ENCODE measurements at places on chromosomes 2 and 18.

DNA sequence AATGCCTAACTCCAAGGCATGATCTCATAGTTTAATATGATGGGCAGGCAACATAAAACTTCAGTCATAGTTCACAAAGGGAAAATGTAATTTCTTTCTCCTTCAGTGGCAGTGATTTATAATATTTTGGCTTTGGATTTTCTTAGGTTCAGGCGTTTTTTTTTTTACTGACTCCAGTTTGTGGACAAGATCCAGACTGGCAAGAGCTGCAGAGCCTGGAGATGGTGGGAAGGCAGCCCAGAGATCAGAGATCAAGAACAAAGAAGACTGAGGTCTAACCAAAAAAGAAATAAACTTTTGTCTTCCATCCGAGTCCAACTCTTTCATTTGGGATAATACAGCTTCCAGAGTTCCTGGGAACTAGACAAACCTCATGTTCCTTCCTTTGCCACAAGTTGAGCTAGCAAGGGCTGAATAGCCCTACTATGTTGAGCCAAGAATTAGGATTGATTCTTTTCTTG lies 215.3 kb upstream of the SETBP1 start:
- DNase-seq = no peak

DNA sequence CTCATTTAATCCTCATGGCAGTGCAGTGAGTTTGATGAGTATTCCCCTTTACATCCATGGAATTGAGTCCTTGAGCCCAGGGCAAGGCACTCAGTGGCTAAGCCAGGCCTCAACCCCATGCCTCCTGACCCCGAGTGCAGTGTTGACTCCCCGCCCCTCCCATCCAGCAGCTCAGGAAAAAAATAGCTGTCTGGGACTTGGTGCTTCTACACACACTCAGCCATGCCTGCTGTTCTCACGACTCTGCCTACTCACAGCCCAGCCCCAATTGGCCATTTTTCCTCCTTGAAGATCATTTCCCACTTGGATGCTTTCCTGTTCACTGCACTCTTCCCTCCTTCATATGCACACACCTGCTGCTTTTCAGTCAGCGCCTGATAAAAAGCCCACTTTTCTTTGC lies 8.8 kb downstream of the FOSL2 start:
- no peak for DNase-seq

GRCh38 chr2:153408710-153409385 lies 69.7 kb downstream of the RPRM start:
- no peak for DNase-seq

DNA sequence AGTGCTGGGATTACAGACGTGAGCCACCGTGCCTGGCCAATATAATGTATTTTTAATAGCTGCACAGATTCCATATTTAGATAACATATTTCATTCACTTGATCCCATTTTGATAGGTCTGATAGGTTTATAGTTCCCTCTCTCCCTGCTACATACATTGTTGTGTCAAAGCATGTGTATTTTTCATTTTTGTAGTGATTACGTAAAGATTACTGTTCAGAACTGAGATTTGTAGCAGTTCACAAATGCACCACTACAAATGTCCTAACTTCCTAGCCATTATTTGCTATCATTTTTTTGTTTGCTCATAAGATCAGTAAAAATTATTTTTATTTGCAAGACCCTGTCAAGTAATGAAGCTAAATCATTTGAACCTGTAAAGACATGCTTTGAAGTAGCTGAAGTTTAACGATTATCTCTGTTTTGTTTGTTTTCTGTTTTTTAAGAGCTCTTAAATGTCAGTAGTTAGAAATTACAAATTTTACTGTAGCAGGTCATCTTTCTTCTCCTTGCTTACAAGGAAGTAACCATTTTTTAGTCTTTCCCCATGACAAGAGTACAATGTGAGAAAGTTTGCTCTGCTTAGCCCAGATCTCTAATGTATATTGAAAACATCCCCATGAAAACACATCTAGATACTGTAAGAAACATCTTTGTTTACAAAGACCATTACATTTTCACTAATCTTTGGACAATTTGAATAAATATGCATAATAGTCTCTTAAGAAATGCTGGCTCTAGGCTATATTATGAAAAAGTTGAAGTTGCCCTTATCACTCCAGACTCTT lies 54.1 kb downstream of the EML4 start:
- DNase-seq = no peak

DNA sequence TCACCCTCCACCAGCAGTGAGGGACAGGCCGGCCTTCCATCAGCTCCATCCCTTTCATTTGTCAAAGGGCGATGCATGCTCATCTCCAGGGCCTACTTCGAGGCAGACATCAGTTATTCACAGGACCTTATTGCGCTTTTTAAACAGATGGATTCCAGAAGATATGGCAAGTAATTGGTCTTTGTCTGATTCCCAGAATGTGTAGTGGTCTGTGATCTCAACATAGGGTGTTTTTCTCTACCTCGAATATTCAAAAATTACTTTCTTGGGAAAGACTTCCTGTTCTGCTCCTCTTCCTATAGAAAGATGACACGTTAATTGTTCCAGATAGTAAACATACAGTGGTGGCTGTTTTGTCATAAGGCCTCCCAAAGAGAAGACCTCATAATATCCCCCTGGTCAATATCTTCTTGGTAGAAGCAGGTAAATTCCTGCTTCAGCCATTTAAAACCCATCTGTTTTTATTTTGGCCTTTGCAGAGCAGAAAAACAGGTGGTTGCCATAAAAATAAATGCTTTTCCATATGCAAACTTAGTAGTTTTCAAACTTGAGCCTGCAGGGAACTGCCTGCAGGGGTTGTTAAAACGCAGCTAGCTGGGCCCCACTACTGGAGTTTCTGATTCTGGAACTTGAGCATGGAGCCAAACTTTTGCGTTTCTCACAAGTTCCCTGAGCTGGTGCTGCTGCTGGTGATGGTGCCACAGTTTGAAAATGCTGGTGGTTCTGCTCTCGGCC lies 8.2 kb downstream of the SMARCAL1 start:
- DNase-seq = no peak

GRCh38 chr18:73784853-73785252 lies 362.8 kb downstream of the FBXO15 start:
- no peak for DNase-seq

DNA sequence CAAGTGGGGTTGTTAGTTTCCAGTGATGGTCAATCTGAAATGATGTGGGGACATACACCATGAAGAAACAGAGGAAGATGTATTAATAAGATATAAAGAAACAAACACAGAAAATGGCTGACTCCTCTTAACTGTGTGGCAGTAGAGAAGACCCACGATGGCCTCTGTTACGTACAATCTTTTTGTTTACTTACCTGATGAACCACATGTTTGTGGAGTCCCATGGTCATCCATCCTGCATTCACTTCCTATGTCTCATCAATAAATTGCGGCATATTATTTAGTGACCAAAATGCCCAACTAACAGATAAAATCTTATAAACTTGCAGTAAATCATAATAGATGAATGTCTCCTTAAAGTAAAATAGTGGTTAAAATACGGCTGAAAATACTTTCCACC lies 740.1 kb upstream of the LINC00305 start:
- DNase-seq = no peak

DNA sequence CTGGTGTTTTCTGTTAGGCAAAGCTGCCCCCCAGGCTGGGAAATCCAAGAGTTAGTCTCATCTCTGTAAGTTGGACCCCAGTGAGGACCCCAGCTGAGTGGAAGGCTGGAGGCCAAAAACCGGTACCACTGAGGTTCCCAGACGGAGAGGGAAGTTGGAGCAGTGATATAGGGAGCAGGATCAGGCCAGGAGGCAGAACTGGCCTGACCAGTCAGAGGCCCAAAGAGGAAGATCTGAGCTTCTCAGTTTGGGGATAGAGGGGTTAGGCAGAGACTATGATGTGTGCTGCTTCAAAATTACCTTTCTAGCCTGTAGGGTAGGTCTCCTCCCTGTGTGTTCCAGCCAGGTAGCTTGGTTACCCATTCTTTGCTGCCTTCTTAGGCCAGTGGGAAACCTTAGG lies 4.6 kb upstream of the RNF181 start:
- no peak for DNase-seq

DNA sequence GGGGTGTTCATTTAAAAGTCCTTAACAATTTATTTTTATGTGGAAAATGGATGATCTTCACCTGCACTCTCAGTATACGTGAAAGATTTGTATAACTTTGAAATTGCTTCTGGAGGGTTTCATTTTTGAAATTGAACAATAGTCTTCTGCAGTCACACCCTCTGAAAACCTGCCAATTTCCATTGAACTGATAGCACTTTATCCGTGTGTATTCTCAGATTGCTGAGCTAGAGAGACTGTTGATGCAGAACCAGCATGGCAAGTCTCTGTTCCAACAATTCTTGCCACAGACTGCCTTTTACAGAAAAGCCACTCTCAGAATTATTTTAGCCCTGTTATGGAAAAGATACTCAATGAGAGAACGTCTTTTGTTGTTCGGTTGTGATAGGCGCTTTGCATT lies 6.6 kb upstream of the GULP1 start:
- DNase-seq = no peak

DNA sequence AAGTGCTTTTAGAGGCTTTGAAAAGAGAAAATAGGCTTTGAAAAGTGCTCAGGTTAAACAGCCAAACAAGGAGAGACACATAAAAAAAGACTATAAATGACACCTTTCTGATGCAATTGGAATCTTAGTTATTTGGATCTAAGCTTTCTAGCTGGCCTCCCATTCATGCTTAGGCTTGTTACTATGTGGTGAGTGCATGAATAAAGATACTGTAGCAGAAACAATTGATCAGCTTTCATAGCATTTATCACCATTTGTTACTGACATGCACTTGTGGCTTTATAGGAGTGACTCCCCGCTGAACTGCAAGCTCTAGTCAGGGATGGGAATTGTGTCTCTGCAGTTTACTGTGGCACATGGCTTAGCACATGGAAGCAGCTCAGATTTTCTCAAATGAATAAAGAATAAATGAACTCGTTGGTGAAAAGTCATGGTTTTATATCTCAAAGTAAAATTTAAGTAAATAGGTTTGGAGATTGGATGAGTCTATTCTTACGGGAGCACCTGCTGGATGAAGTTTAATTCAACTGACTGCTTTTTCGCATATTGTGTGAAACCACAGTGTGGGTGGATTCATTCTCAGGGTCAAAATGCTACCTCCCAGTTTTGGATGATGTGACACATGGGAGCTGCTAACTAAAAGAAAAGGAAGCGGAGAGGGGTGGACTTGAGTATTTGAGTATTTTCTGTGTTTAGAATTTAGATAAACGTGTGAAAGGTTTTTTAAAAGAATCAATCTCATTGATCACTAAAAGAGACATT lies 91.1 kb upstream of the NOL4 start:
- DNase-seq = no peak
